Neural crest cell (in vitro differentiated cells): ENCODE measurements at places on chromosomes 16 and 17.

DNA sequence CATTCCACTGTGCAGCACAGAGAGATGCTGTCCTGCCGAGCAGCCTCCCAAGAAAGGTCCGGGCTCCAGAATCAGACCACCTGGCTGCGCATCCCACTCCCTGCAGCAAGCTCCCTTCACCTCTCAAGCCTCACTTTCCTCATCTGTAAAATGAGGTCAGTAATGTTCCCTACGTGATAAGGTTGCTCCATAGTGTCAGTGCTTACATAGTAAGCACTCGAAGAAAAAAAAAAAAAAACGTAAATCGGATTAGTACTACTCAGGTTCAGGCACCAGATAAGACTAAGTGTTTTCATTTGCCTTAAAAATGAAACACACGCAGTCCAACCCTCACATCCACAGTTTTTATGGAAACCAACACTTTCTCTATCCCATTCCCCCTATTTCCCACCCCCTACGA lies 76.7 kb downstream of the CCT6B start:
- DNase-seq = no peak

GRCh38 chr16:54616610-54617009 lies 314.1 kb upstream of the IRX5 start:
- no peak for DNase-seq

DNA sequence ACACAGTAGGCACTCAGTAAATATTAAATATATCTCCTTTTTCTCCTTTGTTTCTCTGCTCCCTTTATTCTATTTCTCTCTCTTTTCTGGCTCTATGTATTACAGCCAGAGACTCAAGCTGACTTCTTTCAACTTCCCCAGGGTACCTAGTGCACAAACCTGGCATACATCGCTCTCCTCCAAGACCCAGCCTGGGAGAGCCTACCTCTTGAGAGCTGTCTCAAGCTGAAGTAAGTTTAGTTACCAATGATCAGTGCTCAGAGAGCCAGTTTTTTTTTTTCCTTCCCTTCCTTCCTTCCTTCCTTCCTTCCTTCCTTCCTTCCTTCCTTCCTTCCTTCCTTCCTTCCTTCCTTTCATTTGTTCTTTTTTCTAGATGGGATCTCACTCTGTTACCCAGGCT lies 19.8 kb downstream of the TMEM98 start:
- no peak for DNase-seq

DNA sequence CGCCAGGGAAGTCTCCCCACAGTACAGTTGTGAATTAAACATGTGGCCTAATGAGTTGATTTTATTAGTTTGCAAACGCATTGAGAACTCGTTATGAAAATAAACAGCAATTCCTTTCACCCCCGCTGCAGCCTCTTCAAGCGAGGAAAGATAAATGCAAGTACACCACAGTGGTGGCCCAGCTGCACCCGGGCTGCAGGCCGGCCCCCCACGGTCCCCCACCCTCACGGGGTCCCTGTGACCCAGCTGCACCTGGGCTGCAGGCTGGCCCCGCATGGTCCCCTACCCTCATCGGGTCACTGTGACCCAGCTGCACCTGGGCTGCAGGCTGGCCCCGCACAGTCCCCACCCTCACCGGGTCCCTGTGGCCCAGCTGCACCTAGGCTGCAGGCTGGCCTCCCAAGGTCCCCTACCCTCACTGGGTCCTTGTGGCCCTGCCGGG lies 32.2 kb downstream of the SDK2 start:
- no peak for DNase-seq

DNA sequence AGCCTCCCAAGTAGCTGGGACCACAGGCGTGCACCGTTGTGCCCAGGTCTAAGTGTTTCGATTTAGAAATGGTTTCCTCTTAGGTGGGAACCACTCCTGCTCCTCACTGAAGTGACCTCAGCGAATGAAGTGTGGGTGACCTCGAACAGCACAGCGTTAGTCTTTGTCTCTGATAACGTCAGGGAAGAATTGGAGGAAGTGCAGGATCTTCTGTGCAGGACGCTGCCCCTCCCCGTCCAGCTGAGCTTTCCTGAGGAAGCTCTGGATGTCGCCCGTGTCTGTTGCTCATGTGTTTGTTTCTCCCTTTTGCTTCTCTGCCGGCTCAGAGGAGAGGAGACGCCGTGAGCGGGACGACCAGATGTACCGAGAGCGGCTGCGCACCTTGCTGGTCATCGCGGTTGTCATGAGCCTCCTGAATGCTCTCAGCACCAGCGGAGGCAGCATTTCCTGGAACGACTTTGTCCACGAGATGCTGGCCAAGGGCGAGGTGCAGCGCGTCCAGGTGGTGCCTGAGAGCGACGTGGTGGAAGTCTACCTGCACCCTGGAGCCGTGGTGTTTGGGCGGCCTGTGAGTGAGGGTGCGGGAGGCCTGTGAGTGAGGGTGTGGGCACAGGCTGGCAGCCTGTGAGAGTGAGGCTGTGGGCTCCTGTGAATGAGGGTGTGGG lies 15.6 kb downstream of the SPG7 start:
- DNase-seq = no peak

- DNase-seq = no peak
Measured at GRCh38 chr16:10250137-10250828, 68.1 kb upstream of the GRIN2A start.

DNA sequence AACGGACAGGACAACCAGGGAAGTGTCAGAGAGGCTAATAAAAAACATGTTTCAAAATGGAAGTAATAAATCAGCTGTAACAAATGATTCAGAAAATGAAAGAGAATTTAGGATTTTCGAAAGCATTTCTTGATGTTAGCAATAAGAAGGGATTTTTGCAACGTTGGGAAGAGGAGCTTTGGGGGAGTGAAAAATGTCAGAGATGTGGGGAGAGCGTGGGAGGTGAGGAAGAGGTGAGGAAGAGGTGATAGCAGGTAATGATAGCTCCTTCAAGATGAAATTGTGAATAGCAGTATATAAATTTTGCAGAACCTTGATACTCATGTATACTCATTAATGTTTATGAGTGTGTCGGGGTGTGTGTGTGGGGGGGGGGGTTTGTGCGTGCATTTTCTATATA lies 76.2 kb upstream of the COX10 start:
- no peak for DNase-seq

DNA sequence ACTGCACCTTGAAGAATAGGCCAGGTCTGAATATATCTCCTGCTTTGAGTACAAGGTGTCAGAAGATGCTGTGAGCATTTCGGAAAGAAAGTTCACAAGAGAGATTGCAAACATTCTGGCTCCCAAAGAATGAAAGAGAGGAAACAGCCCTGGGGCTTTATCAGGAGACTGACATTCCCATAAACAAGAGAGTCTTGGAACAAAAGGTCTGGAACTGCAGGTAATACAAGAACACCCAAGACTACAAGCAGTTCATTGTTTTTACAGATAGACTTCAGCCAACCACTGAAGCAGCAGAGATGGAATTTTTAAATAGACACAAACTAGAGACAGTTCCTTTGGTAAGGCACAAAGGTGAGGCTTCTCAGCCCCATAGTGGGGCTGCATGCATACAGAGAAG lies 14.4 kb downstream of the HSD17B2 start:
- DNase-seq = no peak

GRCh38 chr16:56234737-56235136 lies 43.4 kb downstream of the GNAO1 start:
- DNase-seq = no peak

- no peak for DNase-seq
Measured at GRCh38 chr16:50437769-50438437, 69.1 kb upstream of the BRD7 start.

DNA sequence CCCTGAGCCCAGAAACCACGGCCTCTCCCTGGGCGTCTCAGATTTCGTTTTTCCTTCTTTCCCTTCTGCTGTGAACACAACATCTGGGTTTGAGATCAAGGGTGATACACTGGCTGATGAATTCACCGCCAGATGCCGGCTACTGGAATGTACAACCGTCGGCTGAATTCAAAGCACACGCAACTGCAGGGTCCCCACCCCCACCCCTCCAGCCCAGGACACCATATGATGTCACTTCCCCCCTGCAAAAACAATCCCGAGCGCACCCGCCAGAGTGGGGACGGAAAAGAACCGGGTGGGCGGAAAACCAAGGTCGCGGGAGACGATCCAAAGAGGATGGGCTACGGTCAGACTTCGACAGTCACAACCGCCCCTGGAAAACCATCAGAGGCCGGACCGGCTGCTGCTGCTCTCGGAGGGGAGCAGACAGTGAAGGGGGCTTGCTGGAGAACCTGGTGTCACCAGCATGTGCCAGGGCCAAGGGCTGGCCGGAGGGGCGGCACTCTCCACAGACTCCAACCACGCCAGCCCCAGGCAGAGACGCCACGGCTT lies 23.3 kb downstream of the CEP295NL start:
- DNase-seq = no peak

GRCh38 chr17:8475781-8476180 lies 40.1 kb downstream of the NDEL1 start:
- no peak for DNase-seq

DNA sequence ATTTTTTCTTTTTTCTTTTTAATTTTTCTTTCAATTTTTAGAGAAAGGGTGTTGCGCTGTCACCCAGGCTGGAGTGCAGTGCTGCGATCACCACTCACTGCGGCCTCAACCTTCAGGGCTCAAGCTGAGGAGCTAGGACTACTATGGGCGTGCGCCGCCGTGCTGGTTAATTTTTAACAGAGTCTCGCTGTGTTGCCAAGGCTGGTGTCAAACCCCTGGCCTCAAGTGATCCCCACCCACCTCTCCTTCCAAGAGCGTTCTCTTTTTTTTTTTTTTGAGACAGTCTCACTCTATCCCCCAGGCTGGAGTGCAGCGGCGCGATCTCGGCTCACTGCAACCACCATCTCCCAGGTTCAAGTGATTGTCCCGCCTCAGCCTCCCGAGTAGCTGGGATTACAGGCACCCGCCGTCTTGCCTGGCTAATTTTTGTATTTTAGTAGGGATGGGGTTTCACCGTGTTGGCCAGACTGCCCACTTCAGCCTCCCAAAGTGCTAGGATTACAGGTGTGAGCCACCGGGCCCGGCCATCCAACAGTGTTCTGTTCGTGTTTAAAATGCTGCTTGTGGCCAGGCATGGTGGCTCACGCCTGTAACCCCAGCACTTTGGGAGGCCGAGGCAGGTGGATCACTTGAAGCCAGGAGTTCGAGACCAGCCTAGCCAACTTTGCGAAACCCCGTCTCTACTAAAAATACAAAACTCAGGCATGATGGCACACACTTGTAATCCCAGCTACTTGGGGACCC lies 14.5 kb upstream of the RPL13 start:
- no peak for DNase-seq

GRCh38 chr17:75078284-75079022 lies 9.3 kb upstream of the SLC16A5 start:
- no peak for DNase-seq

DNA sequence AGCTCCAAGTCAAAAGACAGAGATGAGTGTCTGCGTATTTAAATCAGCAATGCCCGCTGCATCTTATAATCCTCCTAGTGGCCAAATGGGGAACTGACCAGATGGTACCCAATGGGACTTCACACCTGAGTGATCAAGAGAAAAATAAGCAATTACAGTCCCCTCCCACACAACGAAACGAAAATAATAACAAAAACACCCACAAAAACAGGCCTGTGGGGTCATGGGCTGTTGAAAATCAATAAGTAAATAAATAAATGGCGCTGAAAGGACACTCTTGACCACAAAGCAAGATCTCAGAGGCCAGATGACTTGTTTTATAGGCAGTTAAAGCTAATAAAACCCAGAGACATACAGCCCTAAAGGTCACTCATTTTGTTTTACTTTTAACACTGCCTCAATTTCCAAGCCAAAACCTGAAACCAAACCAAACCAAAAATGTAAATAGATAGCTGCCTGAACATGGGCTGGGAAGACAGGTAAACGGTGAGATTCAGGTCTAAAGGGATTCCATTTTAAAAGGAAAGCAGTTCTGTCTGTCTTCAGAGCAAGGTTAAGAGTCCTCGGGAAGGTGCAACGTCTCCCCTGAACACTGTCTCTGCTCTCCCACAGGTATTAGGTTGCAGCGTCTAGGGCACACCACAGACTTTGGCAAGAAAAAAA lies 1.3 kb downstream of the ZNF821 start:
- peak; percentile 78 for DNase-seq

DNA sequence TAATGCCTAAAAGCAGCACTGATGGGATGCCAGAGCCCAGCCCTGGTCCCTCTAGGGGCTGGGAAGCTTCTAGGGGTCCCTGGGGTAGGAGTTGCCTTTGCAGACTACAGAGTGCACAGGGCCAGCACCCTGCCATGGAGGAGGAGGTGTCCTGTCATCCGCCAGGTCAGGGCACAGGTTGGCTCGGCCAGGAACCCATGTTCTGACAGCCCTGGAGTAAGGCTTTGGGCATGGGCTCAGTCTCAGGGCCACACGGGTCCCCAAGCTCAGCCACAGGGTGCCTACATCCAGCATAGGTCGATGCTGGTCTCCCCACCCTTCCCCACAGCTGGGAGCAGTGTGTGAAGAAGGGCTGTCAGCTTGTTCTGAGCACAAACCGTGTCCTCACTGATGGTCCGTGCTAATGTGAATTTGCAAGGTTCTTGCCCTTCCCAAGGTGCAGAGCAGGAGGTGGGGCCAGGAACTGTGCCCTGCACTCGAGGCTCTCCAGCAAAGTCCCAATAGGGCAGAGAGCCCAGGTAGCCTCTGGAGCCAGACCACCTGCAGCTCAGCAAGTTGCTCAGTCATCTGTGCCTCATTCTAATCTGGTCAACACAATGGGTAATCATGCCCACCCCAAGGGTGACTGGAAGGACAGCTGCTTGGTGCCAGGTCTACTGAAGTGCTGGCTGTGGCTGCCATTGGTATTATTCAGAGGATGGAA lies 72.8 kb downstream of the AMFR start:
- DNase-seq = no peak

GRCh38 chr16:88628512-88628974 lies 9.8 kb upstream of the IL17C start:
- peak; percentile 44 for DNase-seq

DNA sequence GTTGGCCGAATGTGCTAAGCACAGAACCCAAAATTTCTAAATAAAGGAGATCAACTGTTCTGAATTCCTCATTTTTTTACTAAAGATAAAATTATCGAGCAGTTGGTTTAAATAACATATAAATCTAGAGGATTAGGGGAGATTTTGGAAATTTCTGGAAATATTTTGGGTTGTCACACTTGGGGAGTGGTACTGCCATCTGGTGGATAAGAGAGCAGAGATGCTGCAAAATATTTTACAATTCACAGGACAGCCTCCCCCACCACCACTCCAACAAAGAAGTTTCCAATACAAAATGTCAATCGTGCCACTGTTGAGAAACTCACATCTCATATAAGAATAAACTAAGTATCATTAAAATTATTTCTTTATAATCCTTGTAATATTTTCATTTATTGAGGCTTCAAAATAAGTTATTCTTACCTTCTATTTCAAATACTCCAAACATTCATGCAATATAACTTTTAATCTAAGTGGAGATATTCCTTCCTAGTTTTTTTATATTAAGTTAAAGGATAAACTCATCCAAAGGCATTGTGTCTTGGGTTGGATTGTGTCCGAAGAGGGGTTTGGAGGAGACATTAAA lies 17.0 kb upstream of the ABCA8 start:
- peak; percentile 14 for DNase-seq
